ENCODE measurements at places on chromosomes 2 and 18.

DNA sequence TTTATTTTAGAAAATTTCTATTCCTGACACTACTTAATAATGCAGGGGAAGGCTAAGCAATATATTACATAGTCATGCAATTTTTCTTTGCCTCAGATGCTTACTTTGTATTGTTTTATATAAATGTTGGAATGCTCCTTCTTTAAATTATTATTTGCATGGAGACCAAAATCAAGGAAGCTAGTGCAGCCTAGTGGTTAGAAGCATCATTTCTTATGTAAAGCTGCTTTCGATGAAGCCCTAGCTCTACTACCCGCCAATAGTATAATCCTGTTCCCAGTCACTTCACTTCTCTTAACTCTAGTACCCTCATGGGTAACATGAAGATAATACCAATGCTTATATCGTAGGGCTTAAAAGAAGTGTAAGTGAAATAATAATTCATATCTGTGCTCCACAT is 198.9 kb downstream of the LRATD1 start:
- no peak for DNase-seq

- DNase-seq: no peak
These were observed 214.3 kb downstream of the MGAT5 start for GRCh38 chr2:134468164-134468563.

- DNase-seq: no peak
These were observed 64.5 kb downstream of the SLC4A5 start for GRCh38 chr2:74278694-74279093.

GRCh38 chr18:33757037-33757436 is 179.0 kb downstream of the ASXL3 start:
- DNase-seq: no peak

DNA sequence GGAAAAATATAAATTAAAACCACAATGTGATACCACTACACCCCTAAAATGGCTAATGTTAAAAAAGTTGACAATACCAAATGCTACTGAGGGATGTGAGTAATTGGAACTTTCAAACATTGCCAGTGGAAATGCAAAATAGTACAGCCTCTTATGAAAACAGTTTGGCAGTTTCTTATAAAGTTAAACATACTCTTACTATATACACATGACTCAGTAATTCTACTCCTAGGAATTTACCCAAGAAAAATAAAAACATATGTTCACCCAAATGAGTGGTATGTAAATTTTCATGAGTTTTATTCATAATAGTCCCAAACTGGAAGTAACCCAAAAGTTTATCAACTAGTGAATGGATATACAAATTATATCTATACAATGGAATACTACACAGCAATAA is 228.0 kb downstream of the CYP26B1 start:
- DNase-seq: no peak

GRCh38 chr2:62054029-62054791 is 141.7 kb upstream of the B3GNT2 start:
- no peak for DNase-seq

GRCh38 chr18:11165138-11165537 is 15.8 kb upstream of the PIEZO2 start:
- DNase-seq: no peak

DNA sequence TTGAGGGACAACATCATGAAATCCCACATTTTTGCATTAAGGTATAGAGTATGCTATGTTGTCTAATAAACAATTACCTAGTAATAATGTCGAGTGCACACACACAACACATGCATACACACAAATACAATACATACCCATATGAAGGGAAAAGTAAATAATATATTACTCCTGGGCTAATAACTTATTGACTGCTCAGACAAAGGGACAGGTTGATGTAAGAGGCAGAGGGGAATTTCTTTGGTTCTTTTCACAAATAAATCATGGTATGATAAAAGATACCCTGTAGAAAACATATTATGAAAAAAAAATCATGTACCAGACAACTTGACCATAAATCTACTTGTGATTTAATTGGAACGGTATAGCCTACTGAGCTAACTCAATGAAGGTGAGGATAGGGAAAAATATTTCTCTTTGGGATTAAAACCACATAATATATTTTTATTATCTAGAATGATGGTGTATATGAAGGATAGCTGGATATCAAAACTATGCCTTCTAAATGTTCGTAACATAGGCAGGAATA is 398.7 kb upstream of the LRRTM4 start:
- DNase-seq: no peak

GRCh38 chr2:70089220-70089982 is 2.1 kb downstream of the PCBP1 start:
- no peak for DNase-seq

GRCh38 chr2:67996772-67997527 is 65.9 kb downstream of the C1D start:
- no peak for DNase-seq

- DNase-seq: no peak
These were observed 111.9 kb downstream of the KCTD1 start for GRCh38 chr18:26436176-26437051.

GRCh38 chr18:33113416-33113815 is 327.1 kb downstream of the CCDC178 start:
- no peak for DNase-seq

DNA sequence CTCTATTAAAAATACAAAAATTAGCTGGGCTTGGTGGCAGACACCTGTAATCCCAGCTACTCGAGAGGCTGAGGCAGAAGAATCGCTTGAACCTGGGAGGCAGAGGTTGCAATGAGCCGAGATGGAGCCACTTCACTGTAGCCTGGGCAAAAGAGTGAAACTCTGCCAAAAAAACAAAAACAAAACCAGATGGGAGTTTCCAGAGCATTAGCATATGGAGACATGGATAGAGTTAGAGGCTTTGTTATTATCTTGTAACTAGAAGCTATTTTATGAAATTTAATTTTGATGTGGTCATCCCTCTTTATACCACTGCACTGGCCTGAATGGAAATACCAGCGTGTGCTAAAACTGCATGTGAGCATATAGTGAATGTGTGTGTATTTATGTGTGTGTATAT is 58.9 kb downstream of the TRAPPC8 start:
- no peak for DNase-seq

DNA sequence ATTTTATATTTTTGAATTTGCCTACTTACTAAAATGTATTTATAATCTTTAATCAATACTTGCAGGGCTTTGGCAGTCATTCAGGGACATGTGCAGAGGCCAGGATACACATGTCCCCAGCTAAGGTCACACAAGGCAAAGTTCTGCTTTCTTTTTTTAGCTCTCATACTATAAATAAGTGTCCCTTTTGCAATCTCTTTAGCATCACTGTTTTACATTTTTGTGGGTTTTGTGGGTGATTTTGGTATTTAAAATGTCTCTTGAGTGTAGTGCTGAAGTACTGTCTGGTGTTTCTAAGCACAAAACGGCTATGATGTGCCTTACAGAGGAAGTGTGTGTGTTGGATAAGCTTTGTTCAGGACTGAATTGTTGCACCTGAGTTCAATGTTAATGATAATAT is 309.0 kb upstream of the GULP1 start:
- no peak for DNase-seq

DNA sequence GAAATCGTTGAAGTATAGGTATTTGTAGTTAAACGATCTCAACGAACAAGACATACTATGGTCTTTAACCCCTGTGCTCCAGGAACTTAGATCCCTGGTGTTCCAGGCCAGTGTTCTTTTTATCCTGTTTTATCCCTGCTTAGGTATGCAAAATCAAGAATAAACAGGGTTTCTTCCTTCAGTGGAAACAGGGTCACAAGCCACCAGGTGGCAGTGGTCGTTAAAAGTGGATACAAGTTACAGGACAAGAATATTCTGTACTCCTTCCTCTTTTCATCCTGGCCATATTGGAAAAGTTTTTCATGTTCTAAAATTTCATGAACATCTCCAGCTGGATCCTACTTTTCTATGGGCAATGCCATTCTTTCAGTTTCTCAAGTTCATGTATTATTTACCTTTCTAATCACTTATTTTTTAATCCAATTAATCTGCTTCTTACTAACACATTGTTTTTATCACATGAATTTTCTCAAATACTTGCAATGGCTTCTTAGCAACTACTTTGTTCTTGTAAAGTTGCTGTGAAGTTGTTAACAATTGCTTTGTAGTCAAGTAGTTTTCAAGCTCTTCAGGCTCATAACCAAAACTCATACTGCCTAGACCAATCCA is 16.4 kb upstream of the HNMT start:
- DNase-seq: no peak

DNA sequence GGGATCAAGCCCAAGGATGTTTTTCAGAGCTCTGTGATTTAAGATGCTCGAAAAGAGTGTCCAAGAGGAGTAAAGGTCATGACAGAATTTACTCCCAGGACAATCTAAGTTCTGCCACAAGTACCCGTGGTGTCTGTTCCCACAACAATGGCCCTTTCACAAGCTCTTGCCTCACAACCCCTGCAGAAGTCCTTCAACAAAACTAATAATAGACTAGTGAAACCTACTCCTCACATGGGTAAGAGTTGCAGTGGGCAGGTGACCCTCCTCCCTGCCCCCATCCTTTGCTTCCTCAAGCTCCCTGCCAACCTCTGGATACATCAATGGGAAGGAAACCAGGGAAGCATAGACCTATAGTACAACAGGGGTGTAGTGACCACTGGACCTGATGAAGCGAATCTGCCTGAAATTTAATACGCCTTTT is 34.9 kb downstream of the PTCD3 start:
- no peak for DNase-seq

- DNase-seq: no peak
These were observed 73.0 kb upstream of the COPS8 start for GRCh38 chr2:237012577-237013267.

DNA sequence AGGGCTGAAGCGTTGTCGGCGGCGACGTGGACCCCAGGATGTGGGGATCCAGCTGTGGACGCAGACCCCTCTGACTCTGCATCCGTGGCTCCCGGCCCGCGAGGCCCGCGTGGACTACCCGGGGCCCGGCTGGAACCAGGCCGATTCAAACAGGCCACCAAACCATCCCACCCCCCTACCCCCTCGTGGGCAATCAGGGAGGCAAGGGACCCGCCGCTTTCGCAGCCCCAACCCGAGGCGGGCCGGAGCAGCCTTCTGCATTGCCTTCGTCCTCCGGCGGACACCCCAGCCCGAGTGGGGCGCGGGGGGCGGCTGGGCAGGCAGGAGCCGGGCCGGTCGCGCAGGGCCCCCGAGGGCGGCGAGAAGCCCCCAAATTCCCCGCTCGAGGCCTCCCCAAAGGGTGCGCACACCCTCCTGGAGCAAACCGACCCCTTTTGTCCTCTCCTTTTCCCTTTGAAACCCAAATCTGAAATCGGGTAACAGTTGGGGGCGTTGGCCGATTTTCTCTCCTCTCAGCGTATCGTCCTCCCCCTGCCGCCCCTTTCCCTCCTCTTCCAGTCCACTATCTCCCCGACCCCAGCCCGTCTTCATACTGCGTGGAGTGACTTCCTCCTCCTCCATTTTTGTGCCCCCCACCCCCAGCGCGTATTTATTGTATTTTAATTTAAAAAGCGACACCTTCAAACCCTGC is 7.4 kb downstream of the SP9 start:
- no peak for DNase-seq

GRCh38 chr18:51398104-51398503 is 200.6 kb upstream of the MEX3C start:
- no peak for DNase-seq

GRCh38 chr18:56130481-56130880 is 507.9 kb downstream of the TXNL1 start:
- DNase-seq: no peak

DNA sequence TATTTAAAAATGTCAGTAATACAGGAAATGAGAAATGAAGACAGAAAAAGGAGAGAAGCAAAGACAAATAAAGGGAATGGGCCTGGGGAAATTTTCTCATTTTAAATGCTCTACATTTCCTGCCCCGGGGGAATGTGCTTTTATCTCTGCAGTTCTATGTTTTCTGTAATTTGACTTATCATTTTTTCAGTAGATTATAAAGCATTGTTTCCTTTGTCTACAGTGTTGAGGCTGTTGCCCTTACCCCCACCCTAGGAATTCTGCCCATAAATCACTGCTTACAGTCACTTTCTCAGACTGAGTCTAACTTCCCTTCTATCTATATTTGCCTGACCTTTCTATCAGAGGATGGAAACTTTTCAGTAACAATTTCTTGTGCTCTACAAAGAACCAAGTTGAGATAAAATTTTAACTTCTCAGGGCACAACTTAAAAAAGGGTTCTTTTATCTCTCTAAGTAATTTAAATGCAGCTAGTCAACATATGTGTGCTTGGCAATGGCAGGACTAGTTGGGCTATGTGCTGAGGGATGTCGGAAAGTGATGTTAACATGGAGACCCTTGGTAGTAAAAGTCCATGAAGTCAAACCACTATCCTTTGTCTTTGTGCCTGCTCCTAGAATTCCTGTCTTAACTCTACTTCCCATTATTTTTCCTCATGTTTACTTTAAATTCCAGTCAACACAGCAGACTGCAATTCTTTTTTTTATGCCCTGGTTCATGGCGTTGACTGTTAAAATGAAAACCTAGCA is 146.5 kb upstream of the MMADHC start:
- DNase-seq: no peak

DNA sequence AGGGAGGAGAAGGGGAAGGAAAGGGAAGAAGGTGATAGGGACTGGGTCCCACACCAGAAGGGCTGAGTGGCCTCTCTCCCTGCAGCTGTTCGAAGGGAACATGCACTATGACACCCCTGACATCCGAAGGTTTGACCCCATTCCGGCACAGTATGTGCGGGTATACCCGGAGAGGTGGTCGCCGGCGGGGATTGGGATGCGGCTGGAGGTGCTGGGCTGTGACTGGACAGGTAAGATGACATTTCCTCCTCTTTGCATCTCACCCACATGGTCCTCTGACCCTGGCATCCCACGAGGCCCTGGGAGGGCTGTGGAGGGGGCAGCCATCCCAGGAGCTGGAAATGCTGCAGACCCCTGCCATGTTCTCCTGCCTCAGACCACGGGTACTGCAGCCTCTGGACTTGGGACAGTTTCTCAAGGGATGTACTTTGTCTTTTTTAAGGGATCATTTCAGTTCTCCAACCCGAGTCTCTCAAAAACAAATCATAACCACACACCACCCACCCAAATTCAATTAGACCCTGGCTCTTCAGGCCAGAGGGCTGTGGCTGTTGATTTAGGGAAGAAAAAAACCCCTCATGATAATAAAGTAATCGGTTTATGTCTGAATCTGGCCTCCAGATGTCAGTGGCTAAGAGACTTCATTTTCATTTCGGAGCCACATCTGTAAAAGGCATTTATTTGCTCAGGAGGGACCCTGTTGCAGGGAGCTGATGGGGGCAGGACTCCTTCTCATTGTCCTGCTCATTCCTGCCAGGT is 63.5 kb downstream of the NRP2 start:
- DNase-seq: no peak

- DNase-seq: no peak
These were observed 45.0 kb downstream of the FAP start for GRCh38 chr2:162198239-162198638.

DNA sequence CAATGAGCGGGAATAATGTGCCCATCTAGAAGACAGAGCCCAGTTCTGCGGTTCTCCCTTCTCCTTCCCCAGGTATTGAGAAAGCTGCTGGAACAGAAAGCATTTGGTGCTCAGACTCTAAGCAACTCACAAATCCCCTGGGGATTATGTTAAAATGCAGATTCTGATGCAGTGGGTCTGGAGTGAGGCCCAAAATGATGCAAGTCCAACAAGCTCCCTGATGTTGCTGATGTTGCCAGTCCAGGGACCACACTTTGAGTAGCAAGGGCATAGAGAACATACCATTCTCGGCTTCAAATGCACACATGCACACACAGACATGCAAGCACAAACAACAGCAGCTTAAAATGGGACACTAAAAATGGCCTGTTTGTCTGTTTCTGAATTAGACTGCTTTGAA is 274.8 kb upstream of the NCKAP5 start:
- no peak for DNase-seq

All from stimulated activated CD4-positive, alpha-beta T cell treated with anti-CD3 and anti-CD28 coated beads, Interleukin-1b, Interleukin-23, amount 100 ng/mL, for 24 hours (primary cell).